NCI-H526 treated with DMSO at 0.1 percent for 48 hours (cell line): ENCODE measurements at places on chromosomes 5 and 9.

- no peak for DNase-seq
These were observed 80.3 kb upstream of the FST start for GRCh38 chr5:53399926-53400697.

GRCh38 chr9:126708178-126708577 is 94.5 kb downstream of the LMX1B start:
- DNase-seq = no peak

DNA sequence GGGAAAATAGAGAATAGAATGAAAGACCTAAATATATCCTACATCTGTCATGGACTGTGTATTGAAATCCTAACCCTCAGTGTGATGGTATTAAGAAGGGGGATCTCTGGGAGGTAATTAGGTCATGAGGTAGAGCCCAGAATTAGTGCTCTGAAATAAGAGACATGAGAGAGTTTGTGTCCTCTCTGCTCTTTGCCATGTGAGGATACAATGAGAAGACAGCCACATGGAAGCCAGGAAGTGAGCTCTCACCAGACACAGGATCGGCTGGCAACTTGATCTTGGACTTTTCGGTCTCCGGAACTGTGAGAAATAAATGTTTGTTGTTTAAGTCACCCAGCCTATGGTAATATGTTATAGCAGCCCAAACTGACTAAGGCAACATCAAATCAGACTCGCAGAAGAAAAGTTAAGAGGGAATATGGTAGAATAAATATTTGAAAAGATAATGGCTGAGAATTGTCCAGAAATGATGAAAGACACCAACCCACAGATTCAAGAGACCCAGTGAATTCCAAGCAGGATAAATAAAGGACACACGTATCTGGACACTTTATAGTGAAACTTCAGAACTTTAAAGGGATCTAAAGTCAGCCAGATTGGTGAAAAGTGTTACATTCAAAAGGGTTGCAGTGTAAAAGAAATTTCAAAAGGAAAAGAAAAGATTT is 12.7 kb upstream of the SLC36A1 start:
- DNase-seq = no peak

- peak; percentile 86 for DNase-seq
These were observed 283.9 kb downstream of the AOPEP start for GRCh38 chr9:95010431-95010838.

DNA sequence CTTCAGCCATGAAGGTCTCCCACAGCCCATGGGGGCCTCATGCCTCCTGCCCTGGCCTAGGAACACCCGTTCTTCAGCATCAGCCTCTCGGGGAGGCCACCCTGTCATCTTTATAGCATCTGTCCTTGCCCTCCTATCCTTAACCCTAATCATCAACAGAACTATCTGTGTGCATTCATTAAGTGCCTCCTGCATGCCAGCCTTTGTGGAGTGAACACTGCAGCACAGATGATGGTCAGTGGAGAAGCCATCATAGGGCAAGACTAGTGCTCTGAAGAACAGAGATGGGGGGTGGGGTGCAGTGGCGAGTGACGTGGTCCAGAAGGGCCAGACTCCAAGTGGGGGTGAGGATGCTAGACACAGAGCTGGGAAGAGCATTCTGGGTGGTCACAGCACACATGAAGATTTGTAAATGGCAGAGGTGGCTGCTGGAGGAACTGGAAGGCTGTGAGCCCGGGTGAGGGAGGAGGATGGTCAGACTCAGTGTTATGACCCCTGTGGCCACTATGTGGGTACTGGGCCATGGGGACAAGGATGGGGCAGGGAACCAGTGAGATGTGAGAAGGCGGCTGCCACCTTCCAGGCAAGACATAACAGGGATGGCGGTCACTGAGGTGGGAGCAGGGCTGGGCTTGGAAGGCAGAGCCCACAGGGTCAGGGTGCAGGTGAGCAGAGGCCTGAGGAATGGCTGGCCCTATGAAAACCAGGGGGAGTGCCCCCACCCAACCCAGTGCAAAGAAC is 3.6 kb upstream of the CARD19 start:
- no peak for DNase-seq

DNA sequence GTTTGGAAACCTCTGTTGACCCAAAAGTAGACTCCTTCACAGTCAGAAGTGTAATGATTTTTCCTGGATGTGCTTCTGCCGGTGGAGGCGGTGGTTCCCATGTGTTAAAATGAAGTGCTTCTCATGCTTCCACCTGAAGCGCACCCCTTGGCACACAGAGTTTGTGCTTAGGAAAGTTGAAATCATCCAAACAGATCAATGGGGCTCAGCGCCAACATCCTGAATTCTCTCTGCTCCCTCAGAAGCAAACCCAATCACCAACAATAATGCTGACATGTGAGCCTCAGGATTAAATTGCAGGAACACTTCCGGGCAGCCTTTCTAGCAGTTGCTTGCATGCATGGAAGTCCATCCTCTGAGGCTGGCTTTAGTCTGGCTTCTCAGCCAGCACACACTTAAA is 71.0 kb downstream of the MED10 start:
- no peak for DNase-seq

DNA sequence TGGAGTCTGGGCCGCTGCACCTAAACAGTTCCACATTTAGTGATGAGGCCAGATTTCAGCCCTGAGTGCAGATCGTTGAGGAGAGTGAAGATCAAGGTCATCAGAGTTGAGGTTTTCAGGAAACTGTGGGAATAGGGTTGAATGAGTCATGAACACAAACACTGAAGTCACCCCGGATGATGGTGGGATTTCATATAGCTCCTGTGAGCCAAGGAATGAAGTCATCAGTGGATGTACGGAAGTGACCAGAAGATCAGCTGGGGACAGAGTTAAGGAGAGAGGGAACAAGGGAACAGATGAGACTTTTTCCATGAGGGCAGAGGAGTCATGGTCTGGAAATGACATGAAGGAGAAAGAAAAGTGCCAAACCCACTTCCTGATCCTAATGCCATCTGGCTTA is 36.5 kb downstream of the PALM2AKAP2 start:
- DNase-seq = no peak

DNA sequence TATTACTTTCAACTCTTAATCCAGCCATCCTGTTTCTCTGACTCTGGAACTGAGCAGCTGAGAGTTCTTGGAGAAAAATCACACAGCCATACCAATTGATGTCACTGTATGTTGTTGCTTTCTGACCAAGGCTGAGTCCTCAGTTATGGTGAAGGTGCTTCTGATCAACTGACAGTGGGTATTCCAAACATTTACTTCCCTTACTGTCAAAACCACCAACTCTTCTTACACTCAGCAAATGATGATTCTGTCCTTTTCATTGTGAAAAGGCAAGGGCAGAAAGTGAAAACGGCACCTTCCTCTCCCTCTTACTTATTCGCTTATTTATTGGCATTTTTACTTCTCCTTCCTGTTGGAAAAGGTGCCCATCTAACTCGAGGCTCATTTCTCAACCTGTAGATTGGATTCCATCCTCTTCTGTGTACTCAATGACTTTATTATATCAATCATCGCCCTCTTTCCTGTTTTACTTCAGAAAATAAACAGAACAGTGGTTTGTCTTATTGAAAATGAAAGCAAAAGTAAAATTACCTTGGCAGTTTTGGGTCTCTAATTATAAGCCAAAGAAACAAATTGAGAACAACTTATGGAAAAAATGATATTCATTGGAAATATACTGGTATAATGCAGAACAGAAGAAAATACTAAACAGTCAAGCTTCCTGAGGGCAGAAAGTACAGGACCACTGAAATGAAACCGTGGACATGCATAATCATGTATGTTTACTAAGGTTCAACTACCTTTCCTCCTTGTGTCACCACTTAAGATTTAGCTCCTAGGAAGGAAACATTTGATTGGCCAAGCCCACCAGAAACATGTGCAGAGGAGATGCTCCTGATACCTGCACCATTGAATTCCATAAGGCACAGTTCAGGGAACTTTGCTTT is 104.5 kb upstream of the CHD1 start:
- DNase-seq = no peak

GRCh38 chr5:168227973-168228615 is 63.4 kb upstream of the WWC1 start:
- no peak for DNase-seq

GRCh38 chr9:86634501-86634900 is 280.3 kb upstream of the TUT7 start:
- DNase-seq = no peak
